Smooth muscle cell of bladder (primary cell): ENCODE measurements at places on chromosomes 13 and 19. TPM values are rescaled to one million over a fixed set of nuclear protein-coding genes. Genes with fewer than 3 reads are reported as not detected.

The ZNF610 gene
- total RNA-seq: 2.3 and 3.6 TPM in 2 replicates

The LILRB3 gene
- total RNA-seq: not detected in 2 replicates

The C1QTNF9 gene
- not detected in 2 replicates for total RNA-seq

The ZNF568 gene
- 18.0 and 18.2 TPM in 2 replicates for total RNA-seq

The ZNF418 gene
- total RNA-seq: 5.0 and 6.3 TPM in 2 replicates

The PLPP2 gene
- total RNA-seq: 14.4 and 22.1 TPM in 2 replicates

The KLK3 gene
- total RNA-seq: not detected in 2 replicates

The ZNF649 gene
- 4.4 and 5.3 TPM in 2 replicates for total RNA-seq
